HEK293T (cell line): ENCODE measurements at places on chromosomes 13 and 19.

DNA sequence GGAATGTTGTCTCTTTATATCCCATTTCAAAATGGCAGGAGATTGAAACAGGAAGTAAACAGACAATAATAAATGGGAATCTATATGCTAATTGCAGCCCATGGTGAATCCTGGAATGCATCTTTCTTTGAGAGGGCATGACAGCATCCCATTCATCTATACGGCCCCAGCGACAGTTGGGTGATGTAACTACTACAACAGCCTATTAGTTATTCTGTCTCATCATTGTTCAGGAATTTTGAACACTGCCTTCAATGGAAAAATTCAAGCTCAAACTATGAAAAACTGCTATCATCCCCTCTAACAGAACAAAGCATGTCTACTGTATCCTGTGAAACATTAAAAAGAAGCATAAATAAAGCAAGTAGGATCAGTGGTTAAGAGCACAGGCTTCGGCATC is 262.1 kb downstream of the DCT start:
- DNase-seq = no peak

DNA sequence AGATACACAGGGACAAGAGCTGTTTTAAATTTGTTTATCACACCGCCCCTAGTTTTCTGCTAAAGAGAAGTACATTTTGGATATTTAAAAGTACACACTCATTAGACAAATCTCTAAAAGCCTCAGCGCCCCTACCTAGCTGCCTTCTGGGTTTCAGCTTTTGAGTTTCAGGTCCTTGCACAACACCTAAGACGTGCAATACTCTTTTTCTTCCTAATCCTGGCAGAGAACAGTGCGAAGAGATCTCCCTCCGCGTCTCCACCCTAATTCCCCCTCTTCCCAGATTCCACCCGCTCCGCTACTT is 421 bp upstream of the KLF5 start:
- DNase-seq = no peak

DNA sequence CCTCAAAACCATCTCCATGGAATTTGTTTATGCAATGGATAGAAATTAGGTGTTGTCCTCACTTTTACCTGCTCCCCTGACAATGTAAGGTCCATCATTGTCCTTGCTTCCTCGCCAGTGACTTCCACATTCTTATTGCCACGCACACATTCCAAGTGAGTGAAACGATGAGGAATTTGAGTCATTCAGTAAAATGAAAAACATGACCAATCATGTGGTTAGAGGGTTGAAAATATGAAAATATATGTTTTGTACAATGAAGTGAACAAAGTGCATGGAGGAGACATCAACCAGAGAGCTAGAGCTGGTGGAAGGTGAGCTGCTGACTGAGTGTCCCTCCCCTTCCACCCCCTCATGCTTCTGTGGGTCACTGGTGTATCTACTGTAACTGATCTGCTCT is 91.7 kb downstream of the ATP8A2 start:
- DNase-seq = no peak

DNA sequence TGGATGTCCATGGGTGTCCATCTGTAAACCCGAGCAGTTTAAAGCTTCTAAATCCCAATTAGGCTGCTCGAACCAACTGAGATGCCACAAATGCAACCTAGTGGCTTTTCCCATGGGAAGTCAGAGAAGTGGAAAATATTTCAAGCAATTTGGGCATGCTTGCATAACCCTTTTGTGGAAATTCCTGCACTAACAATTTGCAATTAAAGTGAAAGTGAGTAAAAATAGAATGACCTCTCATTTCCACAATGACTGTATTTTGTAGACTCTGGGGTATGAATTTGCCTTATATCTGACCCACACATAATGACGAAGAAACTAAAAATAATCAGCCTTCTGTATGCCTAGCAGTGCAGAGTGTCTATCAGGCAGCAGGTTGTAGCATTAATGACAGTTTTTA is 91.8 kb upstream of the TSC22D1 start:
- no peak for DNase-seq
